Globus pallidus (tissue), 1 donor: ENCODE measurements at places on chromosomes 12 and 14.
A peak's percentile ranks its signal among the peaks of the same experiment; 100 is the strongest.

DNA sequence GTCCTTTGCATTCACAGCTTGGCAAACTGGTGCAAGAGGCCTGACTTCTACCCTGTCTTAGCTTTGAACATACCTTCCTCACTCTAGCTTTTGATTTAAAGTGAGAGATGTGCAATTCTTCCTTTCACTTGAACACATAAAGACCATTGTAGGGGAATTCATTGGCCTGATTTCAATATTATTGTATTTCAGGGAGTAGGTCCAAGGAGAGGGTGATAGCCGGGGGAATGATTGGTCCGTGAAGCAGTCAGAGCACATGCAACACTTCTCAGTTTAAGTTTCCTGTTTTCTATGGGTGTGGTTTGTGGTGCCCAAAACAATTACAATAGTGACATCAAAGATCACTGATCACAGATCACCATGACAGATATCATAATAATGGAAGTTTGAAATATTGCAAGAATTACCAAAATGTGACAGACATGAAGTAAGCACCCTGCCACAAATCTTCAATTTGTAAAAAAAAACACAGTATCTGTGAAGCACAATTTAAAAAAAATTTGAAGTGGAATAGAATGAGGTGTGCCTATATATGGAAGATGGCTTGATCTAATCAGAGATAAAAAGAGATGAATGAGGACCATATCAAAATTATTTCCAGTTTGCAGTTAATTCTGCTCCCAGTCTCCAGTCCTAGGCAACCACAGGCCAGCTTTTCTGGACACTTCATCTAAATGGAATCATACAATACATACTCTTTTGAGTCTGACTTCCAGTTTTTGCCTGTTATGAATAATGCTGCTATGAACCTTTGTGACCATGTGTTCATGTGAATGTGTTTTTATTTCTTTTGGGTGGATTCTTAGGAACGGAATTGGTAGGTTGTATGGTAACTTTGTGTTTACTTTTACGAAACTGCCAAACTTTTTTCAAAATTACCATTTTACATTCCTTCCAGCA, 23.2 kb downstream of the BORCS5 start:
- no peak for DNase-seq

DNA sequence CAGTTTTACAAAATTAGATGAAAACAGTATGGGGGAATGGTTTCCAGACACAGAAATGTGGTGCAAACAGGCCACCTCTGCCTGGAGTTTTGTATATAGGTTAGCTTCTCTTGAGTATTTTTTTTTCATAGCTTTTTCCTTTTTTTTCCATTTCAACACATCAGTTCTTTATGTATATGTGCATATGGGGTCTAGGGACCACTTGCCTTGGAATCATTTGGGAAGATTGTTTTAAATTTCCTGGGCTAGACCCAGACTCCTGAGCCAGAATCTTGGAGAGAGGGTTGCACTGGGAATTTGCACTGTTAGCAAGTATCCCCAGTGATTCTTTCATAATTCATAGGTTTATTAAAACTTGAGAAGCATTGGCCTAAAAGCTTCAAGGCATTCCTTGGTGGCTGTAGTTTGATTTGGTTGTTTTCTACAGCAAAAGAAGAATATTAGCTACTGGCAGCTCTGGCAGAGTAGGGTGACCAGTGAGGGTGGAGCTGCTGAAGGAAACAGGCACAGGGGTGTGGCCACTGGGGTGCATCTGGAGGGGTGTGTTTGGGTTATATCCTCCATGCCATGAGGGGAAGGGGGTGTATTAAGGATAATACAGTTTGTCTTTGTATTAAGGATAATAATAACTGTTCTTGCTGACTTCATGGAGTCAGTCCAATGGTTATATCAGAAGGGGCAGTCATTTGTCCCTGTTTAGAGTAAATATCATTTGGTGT, 22.8 kb downstream of the PPP1R36 start:
- no peak for DNase-seq

DNA sequence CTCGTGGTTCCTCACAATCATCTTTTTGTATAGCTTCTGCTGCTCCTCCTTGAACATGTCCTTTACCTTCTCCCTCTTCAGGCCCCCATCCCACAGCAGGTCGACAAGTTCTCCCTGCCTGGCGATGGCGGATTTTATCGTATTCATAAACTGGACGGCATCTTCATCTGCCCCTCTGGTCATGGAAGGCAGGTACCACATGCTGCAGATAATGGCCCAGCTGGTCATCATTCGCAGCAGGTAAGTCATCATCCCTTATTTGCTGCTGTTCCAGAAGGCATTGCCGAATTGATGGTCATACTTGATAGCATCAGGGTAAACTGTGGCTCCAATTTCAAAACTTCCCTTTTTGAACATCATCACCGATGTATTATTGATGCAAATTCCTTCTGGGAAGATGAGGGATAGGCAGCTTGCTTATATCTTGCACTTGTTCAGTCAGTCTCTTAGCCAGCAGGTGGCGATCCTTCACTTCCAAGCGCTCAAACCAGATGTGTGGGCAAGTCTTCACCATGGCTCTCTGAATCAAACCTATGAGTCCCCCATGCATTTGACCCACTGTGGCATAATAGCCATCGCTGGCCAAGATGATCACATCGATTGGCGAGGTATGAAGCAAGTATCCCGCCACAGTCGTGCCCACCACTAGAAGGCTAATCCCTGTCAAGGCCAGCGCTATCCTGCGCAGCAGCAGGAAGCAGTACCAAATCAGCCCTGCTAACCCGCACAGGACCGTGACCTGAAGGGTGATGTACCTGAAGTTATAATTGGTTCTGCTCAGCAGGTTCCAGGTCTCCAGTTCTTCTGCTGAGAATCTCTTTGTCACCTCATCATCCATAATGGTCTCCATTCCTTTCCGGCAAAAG, 381.5 kb upstream of the STXBP6 start:
- DNase-seq: peak; percentile 5

- DNase-seq: no peak
Measured at GRCh38 chr12:67966560-67966959, 22.7 kb upstream of the IFNG-AS1 start.

- DNase-seq: no peak
Measured at GRCh38 chr14:44620121-44621019, 113.3 kb upstream of the FSCB start.

- no peak for DNase-seq
Measured at GRCh38 chr12:69324797-69325466, 23.2 kb upstream of the LYZ start.

DNA sequence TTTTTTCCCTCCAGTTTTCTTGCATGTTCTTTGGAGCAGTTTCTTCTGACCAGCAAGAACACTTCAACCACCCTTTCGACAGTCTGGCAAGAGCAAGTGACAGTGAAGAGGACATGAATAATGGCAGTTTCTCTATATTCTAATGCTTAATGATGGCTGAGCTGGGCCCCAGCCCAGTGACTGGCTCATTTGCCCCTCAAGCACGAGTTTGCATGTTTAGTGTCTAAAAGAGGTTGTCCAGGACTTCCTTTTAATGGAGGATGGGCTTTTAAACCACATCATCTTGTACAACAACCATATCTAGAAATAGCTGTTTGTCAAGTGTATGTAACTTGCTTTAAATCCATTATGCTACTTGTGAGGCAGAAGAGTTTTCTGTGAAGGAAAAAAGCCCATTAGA, 28.4 kb downstream of the RAD9B start:
- DNase-seq: no peak

DNA sequence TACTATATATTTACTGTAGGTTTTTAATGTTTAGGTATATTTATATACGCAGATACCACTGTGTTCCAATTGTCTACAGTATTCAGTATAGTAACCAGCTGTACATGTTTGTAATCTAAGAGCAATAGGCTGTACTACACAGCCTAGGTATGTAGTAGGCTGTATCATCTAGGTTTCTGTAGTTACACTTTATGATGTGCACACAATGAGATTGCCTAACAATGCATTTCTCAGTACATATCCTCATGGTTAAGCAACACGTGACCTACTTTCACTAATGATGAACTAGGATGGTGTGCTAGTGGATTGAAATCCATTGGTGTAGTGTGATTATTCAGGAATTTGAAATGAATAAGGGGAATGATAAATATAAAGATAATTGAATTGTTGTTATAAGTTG, 77.7 kb downstream of the ETNK1 start:
- no peak for DNase-seq

DNA sequence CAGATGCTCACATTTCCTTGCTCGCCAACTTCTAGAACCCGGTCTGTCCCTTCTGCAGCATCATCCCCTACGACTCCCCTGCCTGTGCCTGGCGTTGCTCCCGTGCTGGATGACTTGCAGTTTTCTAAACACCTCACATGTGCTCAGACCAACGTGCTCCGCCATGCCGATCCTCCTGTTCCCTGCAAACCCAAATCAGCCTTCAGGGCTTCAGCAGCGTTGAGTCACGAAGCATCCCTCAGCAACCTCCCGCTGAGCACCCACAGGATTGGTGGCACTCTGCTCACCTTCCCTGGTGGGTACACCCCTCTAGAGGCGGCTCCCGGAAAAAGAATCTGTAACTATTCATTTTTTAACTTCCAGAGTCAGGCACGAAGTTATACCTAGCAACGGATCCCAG, 2.8 kb upstream of the PIWIL1 start:
- no peak for DNase-seq

- DNase-seq: no peak
Measured at GRCh38 chr12:32777691-32778175, 22.0 kb upstream of the YARS2 start.

GRCh38 chr14:104319491-104320241, 181.3 kb downstream of the KIF26A start:
- no peak for DNase-seq

DNA sequence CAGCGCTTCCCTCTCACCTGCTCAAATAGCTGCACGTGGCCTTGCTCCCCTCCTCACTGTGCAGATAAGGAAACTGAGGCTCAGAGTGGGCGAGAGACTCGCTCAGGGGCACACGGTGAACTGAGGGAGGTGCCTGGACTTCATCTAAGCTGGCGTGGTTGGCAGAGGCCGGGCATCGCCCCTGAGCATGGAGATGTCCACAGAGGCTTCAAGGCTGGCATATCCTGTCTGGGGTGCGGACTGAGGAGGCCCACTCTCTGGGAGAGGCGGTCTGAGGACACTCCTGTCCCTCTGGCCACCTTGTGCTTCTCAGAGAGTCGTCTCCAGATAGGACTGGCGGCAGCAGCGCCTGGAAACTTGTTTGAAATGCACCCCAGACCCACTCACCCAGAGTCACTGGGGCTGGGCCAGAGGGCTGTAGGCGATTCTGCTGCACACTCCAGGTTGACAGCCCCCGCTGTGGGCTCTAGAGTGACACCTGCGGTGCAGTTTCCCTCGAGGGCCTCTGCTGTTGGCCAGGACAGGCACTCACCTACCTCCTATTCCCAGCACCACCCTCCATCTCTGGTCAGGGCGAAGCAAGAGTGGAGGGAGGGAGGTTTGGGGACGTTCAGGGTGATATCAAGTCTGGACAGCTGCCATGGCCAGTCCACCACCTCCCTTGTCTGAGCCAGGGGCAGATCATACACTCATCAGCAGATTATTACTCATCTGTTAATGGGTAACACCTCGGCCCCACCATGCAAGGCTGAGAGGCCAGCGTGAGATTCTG, 11.2 kb upstream of the LBHD2 start:
- DNase-seq: no peak

DNA sequence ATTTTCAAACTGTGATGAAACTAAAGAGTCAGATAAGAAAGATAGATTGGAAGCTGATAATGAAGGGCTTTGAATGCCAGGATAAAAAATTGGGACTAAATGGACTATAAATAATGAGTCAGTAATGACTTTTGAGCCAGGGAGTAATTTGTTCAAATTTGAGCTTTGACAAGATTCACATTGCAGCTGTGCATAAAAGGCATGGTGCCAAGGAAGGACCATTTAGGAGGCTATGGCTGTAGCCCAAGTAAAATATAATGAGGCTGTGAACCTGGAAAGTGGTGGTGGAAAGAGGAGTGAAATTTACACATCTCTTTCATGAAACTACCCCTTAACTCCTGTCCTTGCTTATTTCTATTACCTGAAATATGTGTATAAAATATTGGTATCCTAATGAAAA, 218.5 kb downstream of the SLC6A15 start:
- DNase-seq: no peak
